ENCODE measurements at places on chromosomes 5 and 9.
A peak's percentile ranks its signal among the peaks of the same experiment; 100 is the strongest.

GRCh38 chr9:21681641-21682040, 120.8 kb upstream of the MTAP start:
- DNase-seq, result no peak

- no peak for DNase-seq
Measured at GRCh38 chr9:5443850-5444249, 6.1 kb upstream of the PLGRKT start.

DNA sequence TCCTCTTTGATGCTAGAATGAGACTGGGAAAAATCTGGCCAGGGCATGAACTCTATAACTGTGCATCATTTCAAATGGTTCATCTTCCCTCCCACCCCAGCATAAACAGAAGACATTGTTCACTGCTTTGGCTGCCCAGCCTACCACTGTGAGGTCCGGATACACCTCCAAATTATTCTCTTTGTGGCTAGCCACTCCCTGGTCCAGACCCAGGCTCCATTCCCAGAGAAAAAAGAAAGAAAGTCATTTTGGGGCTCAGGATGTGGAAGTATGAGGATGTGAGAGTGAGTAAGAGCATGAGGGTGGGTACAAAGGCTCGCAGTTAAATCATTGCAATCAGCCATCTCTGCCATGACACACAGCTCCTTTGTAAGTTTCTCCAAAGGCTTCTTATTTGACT, 559.2 kb downstream of the PSAT1 start:
- no peak for DNase-seq

DNA sequence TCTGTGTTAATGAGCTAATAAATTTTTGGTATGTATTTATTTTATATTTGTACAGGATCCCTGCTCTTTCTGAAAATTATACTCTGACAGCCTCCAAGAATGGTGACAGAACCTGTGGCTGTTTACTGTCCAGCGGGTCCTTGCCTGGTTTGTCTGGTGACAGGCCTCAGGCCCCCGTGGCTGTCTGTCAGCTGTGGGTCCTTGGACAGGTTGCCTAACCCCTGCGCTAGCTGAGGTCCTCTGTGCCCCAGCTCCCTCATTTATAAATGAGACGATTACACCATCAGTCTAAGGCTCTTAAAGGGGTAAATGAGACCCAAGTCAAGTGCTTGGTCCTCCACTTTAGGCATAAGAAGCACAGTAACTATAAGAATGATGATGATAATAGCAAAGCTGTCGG, 125.1 kb upstream of the COL5A1 start:
- no peak for DNase-seq

GRCh38 chr5:22372376-22372775, 480.8 kb downstream of the CDH12 start:
- DNase-seq, result no peak

GRCh38 chr9:112032743-112033142, 136.1 kb downstream of the UGCG start:
- no peak for DNase-seq

- DNase-seq, result no peak
Measured at GRCh38 chr9:14806941-14807520, 84.5 kb upstream of the CER1 start.

GRCh38 chr9:37968228-37968701, 64.3 kb upstream of the SLC25A51 start:
- DNase-seq, result no peak

GRCh38 chr5:167916261-167916691, 375.2 kb upstream of the WWC1 start:
- no peak for DNase-seq

DNA sequence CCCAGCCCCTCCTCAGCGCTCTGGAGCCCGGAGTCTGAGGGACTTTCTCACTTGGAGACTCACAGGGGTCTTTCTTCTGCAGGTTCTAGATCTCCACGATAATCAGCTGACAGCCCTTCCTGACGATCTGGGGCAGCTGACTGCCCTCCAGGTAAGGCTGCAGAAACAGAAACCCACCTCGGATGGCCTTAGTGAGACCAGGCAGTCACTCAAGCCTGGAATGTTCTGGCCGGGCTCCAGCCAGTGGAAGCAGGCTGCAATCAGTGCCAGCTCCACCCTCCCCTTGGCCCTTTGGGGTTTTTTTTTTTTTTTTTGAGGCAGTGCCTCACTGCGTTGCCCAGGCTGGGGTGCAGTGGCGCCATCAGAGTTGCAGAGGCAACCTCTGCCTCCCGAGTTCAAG, 7.6 kb downstream of the LRSAM1 start:
- no peak for DNase-seq

GRCh38 chr9:101671567-101671966, 66.9 kb downstream of the GRIN3A start:
- DNase-seq, result no peak

DNA sequence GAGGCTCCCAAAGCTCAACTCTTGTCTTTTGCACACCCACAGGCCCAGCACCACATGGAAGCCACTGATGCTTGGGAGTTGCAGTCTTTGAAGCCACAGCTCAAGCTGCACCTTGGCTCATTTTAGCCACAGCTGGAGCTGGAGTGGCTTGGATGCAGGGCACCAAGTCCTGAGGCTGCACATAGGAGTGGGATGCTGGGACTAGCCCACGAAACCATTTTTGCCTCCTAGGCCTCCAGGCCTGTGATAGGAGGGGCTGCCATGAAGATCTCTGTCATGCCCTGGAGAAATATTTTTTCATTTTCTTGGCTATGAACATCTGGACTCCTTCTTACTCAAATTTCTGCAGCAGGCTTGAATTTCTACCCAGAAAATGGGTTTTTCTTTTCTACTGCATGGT, 438.5 kb upstream of the TNC start:
- DNase-seq, result no peak

- no peak for DNase-seq
Measured at GRCh38 chr5:73661753-73662152, 35.8 kb downstream of the ARHGEF28 start.

- no peak for DNase-seq
Measured at GRCh38 chr9:89340332-89340731, 22.0 kb downstream of the SECISBP2 start.

DNA sequence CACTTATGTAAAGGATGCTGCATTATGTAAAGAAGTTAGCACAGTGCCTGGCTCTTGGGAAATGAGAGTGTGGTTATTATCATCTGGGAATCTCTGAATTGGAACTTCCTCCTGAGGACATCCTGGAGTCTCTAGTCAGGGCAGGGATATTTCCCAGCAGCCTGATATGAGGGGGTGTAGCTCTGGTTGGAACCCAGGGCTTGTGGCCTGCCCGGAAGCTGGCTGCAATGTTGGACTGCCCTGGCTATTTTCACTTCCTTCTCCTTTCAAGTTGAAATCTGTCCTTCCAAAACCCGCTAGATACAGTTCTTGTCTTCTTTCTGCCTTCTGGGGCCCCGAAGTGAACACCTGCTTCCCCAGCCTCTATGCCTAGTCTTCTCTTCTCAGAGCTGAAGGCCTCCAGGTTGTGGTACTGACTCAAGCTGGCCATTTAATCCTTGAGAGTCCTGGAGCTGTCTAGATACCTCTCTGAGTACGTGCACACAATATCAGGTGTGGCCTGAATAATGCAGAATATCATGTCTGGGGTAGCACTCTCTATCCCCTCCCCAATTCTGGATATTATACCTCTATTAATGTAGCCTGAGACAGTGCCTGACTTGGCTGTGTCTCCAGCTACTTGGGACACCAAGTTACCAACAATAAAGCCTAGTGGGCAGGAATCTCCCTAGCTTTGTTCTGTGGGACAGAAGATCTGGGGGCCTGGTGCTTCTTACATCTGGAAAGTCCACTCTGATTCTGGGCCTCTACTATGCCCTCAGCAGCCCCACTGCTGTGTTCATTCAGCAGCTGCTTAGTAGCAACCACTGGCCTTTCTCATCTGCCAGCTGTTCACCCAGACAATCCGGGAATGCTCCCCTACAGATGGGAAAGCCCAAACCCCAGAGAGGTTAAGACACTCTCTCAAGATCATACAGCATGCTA, 45.0 kb downstream of the SLC6A7 start:
- DNase-seq, result no peak

- no peak for DNase-seq
Measured at GRCh38 chr9:108707120-108707519, 148.7 kb downstream of the ACTL7B start.

- DNase-seq, result peak; percentile 29
Measured at GRCh38 chr5:132065351-132065937, 5.0 kb downstream of the IL3 start.

- no peak for DNase-seq
Measured at GRCh38 chr5:64576250-64576649, 70.4 kb downstream of the RGS7BP start.

DNA sequence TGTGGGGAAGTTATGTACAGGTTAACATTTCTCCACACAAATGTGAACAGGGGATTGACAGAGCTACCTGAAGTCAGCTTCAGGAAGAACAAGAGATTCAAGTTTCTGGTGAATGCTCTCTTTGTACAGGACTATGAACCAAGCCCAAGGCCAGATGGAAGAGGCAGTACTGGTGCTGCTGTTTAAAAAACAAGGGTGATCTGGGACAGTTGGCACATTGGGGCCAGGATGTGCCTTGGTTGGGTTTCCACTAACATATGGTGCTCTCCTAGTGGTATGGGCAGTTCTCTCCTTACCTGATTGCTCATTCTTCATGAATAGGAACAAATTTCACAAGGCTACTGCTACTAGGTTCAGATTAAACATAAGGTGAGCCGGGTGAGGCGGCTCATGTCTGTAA, 40.0 kb downstream of the MTMR12 start:
- no peak for DNase-seq

DNA sequence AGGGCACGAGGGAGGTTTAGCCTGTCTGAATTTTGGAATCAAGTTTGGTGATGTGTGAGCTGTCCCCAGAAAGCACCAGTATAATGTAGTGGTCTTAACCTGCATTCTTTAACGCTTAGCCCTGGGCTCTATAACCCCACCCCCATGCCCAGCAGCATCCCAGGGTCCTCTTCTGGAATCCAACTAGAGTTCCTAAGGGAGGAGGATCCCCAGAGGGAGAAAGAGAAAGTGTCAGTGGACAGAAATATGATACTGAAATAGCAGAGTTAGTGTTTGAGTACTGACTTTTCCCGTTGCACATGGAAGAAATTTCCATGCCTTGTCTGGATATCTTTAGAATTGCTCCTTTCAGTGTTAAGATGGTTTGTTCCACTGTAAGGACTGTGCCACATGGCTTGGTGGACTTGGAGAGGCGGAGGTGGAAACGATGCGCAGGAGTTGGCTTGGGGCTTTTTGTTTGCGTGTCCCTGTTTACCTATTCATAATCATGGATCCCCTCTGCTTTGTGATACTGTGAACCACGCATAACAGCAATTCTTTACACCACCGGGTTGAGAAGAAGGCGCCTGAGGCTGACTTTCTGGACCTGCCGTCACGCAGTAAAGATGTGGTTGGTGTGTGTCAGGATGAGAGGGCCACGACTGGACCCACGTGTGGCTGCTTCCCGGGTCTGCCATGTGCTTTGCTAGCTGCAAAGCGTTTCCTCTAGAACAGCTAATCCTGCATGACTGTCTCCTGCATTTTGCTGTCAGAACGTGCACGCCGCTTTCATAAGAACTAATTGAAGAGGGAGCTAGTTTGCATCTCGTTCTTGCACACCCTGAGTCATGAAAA, 142.3 kb downstream of the SMARCA2 start:
- DNase-seq, result no peak

- DNase-seq, result no peak
Measured at GRCh38 chr9:3468421-3469205, 57.2 kb downstream of the RFX3 start.

DNA sequence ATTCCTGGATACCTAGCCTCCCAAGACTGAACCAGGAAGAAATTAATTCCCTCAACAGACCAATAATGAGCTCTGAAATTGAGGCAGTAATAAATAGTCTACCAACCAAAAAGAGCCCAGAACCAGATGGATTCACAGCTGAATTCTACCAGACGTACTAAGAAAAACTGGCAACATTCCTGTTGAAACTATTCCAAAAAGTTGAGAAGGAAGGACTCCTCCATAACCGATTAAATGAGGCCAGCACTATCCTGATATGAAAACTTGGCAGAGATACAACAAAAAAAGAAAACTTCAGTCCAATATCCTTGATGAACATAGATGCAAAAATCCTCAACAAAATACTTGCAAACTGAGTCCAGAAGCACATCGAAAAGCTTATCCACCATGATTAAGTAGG, 392.5 kb upstream of the GRAMD2B start:
- no peak for DNase-seq

DNA sequence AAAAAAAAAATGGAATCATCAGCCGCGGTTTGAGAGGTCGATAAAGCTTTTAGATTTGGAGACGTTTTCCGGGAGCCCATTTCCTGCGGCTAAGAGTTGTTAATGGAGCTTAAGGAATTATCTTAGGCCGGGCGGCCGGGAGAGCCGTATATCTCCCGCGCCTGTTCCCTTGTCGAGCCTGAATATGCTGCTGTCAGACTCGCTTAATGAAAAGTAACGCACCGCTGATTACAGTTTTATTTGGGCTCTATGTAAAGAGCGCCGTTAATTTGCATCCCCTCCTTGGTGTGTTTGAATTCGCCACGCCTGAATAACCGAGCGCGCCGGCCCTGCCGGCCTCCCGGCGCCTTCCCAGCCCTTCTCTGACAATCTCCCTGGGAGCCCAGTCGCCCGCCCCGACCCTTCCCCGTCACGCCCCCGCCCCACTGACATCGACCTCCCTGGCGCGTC, 7.9 kb downstream of the IRX4 start:
- DNase-seq, result no peak

- no peak for DNase-seq
Measured at GRCh38 chr9:129685220-129685932, 19.9 kb downstream of the PRRX2 start.

GRCh38 chr9:133529874-133530273, 4.6 kb upstream of the ADAMTSL2 start:
- DNase-seq, result no peak

- DNase-seq, result peak; percentile 27
Measured at GRCh38 chr9:13513716-13514444, 234.4 kb upstream of the MPDZ start.

DNA sequence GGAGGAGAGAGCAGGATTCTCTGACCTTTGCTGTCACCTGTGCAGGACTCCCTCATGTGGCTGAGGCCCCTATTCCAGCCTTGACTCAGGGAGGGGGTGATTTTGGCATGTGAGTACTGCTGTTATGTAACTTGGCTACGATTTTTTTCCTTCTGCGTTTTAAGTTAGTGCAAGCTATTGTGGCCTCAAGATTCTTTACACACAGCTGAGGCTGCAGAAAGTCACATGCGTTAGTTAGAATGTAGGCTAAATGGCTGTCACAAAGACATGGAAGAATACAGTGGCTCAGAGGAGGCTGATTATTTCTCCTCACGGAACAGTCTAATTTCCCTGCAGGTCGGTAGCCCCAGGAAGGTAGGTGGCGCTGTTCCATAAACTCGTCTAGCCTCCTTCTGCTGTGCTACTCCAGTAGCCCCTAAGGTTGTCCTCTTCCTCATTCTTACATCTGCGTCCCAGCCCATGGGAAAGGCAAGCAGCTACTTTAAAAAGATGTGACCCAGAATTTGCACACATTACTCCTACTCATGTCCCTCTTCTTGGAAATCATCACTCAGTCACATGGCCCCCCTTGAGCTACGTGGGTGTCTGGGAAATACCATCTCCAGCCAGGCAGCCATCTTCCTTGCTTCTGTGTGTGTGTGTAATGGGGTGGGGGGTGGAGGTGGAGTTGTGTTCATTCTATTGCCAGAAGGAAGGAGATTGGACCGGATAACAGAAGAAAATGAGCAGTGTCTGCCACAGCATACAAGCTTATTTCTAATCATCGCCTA, 486.6 kb downstream of the CCDC171 start:
- no peak for DNase-seq
